ENCODE measurements at places on chromosomes 6 and 20.

DNA sequence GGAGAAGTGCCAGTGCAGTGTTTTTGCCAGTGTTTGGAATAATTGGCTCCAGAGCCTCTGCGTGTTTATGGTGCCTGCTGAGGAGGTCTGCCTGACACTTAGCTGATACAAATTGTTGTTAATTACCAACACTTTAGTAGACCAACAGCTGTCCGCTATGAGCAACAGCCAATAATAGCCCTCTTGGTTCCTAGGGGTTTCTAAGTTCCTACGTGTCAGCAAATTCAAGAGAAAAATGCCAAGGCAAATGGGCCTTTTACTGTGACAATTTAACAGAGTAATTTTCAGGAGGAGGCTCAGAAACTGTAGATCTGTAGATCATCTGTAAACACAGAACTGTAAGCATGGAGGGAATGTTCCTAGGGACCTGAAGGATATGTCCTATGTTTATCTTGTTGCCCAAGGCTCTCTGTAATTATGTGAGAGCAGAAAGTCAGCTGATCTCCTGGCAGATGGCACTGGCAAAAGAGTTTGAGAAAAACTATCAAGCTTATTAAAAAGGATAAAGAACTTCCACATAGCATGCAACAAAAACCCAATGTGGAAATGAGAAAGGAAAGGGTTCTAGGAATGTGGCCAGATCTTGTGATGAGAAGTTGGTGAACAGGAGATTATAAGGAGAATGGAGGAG is 157.7 kb downstream of the GJA1 start:
- no peak overlapping the region for H3K27ac ChIP-seq
- H3K36me3 ChIP-seq: no peaks in the 10 kb centered on the region
- H3K4me3 ChIP-seq: no peak overlapping the region

DNA sequence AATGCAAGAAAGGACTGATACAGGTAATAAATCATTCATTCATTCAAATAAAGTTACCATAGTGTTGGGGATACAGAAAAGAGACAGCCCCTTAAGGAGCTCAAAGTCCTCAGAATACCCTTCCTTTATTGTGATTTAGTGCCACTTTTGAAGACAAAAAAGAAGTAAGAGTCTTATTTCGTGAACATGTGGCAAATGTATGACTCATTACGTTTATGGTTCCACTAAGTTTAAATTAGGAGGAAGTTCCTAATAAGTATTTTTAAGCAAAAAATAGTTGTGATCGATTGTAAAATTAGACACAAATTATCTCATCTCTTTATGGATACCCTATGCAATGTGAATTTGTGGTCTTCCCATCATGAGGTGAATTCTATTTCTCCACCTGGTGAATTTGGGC is 38.5 kb upstream of the GCLC start:
- DNase-seq: no peak
- H3K27me3 ChIP-seq: no peaks in the 10 kb centered on the region
- no peaks in the 10 kb centered on the region for H3K36me3 ChIP-seq
- H3K4me1 ChIP-seq: no peaks in the 10 kb centered on the region
- H3K4me3 ChIP-seq: no peak overlapping the region
- H3K27ac ChIP-seq: no peak overlapping the region

DNA sequence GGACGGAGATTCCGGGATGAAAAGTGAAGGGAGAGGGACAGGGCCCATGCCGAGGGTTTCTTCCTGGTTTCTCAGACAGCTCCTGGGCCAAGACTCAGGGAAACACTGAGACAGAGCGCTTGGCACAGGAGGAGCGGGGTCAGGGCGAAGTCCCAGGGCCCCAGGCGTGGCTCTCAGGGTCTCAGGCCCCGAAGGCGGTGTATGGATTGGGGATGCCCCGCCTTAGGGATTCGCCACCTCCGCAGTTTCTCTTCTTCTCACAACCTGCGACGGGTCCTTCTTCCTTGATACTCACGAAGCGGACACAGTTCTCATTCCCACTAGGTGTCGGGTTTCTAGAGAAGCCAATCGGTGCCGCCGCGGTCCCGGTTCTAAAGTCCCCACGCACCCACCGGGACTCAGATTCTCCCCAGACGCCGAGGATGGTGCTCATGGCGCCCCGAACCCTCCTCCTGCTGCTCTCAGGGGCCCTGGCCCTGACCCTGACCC is 55.0 kb upstream of the HLA-A start:
- peaks cover 9% of the 10 kb centered on the region for H3K4me1 ChIP-seq
- H3K27ac ChIP-seq: peak overlapping the region; percentile 52
- peak; percentile 33 for DNase-seq

DNA sequence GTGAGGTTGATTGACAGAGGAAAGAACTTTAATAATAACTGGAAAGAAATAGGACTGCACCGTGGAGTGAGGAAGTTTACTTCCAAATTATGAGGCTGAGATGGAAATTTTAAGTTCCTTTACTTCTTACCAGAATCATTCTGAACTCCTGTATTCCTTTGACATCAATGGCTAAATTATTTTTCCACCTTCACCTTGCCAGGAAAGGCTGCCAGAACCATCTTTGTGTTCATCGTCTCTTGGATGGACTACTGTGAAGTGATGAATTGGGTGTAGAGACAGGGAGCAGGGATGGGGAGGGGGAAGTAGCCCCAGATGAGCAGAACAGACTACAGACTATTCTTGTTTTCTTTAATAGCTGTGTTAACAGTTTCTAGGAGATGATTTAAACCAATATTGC is 102.1 kb upstream of the CEP162 start:
- no peaks in the 10 kb centered on the region for H3K4me1 ChIP-seq
- H3K27me3 ChIP-seq: no peaks in the 10 kb centered on the region
- no peak overlapping the region for H3K27ac ChIP-seq
- no peak overlapping the region for H3K4me3 ChIP-seq
- H3K36me3 ChIP-seq: no peaks in the 10 kb centered on the region

- H3K4me1 ChIP-seq: peaks cover 6% of the 10 kb centered on the region
- H3K27ac ChIP-seq: no peak overlapping the region
- no peak for DNase-seq
- H3K36me3 ChIP-seq: no peaks in the 10 kb centered on the region
- H3K4me3 ChIP-seq: no peak overlapping the region
These were observed 329.5 kb downstream of the PRL start for GRCh38 chr6:21967056-21967974.

DNA sequence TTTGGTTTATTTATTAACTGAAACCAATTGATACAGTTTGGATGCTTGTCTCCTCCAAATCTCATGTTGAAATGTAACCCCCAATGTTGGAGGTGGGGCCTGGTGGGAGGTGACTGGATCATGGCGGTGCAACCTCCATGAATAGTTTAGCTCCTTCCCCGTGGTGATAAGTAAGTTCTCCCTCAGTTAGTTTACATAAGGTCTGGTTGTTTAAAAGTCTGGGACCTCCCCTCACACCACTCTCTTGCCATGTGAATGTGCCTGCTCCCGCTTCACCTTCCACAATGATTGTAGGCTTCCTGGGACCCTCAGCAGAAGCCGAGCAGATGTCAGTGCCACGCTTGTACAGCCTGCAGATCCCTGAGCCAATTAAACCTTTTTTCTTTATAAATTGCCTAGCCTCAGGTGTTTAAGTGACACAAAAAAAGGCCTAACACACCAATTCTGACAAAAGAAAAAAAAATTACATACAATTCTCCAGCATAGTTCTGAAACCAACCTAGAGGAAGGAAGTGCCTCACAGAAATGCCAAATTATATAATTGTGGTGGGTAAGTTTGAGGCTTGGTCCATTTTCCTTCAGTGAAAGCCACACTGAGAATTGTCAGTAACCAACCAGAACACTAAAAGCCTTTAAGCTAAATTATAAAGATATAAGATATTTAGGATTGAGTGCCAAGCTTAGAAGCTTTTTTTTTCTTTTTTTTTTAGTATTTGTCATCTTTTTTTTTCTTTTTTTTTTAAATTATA is 15.0 kb downstream of the MAP7 start:
- no peak overlapping the region for H3K4me3 ChIP-seq
- peaks cover 7% of the 10 kb centered on the region for H3K4me1 ChIP-seq
- no peaks in the 10 kb centered on the region for H3K27me3 ChIP-seq
- no peak for DNase-seq

DNA sequence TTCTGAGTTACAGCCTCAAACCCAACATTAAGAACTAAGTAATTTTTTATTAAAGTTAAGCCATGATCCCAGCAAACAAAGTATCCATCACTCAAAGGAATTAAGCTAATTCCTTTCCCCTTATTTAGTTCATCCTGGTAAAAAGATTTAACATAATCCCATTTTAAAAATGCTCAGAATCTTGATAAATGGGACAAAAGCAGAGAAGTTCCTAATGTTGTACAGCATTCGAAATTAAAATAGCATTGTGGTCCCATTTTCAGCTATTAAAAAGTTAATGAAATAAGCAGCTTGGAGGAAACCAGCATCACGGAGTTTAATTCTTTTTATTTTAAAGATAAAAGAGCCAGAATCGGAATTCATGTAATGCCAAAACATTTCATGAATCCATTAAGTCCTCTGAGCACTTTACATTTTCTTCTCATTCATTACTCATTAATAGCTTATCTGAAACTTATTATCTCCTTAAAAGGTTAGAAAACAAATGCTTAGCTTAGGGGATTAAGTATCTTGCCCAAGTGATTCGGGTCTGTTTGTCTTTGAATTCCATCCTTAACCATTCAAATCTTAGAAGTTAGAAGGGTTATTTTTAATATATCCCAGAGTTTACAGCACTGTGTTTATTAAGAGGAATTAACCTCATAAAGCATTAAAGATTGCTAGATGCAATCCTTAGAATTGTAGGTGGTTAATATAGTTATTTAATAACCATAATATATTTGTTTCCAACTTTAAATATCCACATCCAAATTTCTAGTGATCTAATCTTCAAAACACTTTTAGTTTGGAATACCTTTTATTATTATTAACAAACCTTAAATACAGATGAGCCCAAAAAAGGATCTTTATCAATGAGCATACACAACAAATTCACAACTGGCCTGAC is 11.2 kb downstream of the RBM39 start:
- peaks cover 27% of the 10 kb centered on the region for H3K4me1 ChIP-seq
- peak overlapping the region; percentile 2 for H3K27ac ChIP-seq
- H3K36me3 ChIP-seq: peaks cover 96% of the 10 kb centered on the region
- no peak overlapping the region for H3K4me3 ChIP-seq
- no peak for DNase-seq

DNA sequence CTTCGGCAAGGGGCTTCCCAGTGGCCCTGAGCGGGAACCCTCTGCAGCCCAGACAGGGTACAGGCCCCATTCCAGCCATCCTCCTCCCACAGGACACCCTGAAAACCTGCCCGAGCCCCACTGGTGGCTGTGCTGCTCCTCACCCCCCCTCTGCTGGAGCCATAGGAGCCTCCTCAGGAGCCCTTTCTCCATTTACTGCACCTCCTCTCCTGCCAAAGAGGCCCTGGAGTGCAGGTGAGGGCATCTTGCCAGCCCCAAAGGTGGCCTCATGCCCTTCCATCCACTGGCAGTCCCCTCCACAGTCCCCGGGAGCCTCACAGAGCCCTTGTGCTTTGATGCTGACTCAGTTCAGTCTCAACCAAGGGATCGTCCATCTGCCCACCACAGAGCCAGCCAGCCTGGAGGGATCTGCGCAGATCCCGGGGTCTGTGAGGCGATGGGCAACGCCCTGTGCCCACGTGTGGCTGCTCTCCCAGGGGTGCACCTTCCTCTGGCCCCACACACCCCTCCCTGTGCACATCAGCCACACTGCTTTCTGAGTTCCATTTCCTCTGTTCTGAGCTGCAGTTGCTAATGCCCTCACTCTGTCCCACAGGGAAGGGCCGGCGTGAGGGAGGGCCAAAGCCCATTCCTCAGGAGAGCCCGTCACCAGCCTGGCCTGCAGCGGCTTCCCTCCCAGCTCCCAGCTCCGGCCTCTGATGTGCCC is 228.5 kb downstream of the DLL1 start:
- peaks cover 38% of the 10 kb centered on the region for H3K27me3 ChIP-seq
- no peaks in the 10 kb centered on the region for H3K4me1 ChIP-seq
- no peak overlapping the region for H3K4me3 ChIP-seq

DNA sequence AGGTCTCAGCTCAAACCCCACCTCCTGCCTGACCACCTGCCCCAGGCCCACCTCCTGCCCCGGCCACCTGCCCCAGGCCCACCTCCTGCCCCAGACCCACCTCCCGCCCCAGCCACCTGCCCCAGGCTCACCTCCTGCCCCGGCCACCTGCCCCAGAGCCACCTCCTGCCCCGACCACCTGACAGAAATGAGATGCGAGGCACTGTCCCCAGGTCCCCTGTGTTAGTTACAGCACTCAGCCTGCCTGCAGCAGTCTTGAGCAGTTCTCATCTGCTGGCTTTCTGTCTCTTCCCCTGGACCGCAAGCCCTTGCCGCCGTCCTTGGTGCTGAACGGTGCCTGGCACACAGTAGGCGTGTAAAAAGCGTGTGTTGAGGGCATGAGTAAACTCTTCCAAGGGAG is 79.5 kb downstream of the CDH4 start:
- no peak for DNase-seq
- no peak overlapping the region for H3K27ac ChIP-seq
- no peaks in the 10 kb centered on the region for H3K27me3 ChIP-seq
- H3K4me1 ChIP-seq: no peaks in the 10 kb centered on the region

DNA sequence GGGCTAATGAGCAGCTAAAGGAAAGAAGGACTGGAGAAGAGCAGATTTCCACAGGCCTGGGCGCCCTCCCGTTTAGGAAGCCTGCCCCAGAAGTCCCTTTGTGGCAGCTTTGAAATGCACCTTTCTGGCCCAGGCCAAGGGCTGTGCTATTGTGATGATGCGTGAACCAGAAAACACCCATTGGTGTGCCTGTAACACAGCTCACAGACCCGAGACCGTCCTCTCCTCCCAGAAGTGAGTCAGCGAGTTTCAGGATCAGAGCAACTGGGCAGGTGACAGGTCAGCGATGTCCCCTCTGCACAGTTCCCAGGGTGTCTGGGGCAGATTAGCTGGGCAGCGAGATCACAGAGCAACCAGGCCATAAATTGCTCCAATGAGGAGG is 71.9 kb upstream of the SULF2 start:
- H3K4me1 ChIP-seq: peaks cover 30% of the 10 kb centered on the region
- H3K27ac ChIP-seq: peak overlapping the region; percentile 40
- H3K36me3 ChIP-seq: no peaks in the 10 kb centered on the region

DNA sequence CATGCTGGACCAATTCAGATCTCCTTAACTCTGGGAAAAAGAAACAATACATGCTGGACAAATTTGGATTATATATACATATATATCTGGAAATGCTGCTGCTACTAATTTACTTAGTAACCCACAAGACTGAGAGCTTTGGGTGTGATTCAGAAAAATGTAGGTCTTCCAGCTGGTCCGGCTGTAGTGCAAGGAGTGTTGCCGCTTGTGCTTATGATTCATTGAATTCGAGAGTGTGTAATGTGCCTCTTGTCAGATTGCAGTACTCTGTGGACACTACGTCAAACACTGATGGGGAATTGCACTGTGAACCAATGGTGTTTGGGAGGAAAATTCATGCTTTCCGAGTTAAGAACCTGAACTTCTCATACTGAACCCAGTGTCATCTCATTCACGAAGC is 1155.5 kb downstream of the EPHA7 start:
- no peak overlapping the region for H3K27ac ChIP-seq
- no peaks in the 10 kb centered on the region for H3K4me1 ChIP-seq
- no peak overlapping the region for H3K4me3 ChIP-seq
- DNase-seq: no peak
- H3K27me3 ChIP-seq: no peaks in the 10 kb centered on the region
- H3K36me3 ChIP-seq: no peaks in the 10 kb centered on the region

GRCh38 chr20:54043076-54043967 is 27.1 kb downstream of the BCAS1 start:
- no peak for DNase-seq
- no peak overlapping the region for H3K27ac ChIP-seq
- H3K36me3 ChIP-seq: no peaks in the 10 kb centered on the region
- no peaks in the 10 kb centered on the region for H3K4me1 ChIP-seq
- peaks cover 33% of the 10 kb centered on the region for H3K27me3 ChIP-seq
